ENCODE measurements at places on chromosomes 7 and 10.
A peak's percentile ranks its signal among the peaks of the same experiment; 100 is the strongest.

DNA sequence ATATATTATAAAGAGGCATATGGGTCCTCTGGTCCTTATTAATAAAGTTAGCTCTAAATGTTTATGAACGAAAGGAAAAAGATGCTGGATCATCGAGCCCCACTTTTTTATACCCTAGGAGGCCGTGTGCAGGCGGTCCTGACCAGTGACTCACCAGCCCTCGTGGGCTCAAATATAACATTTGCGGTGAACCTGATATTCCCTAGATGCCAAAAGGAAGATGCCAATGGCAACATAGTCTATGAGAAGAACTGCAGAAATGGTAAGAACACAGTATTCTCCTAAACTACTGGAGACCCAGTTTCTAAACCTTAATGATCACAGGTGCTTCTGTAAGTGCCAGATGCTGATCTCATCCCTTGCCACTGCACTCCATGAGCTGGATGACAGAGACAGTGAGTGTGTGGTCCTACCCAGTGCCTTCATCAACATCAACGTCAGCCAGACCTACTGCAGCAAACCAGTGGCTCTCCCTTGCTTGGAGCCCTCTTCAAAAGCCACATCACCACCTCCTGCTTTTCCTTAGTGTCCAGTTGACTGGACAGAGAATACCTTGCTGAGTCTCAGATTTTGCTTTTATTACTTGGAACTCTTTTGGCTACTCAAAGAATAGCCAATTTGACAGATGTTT is 7.6 kb downstream of the GPNMB start:
- DNase-seq, result no peak

DNA sequence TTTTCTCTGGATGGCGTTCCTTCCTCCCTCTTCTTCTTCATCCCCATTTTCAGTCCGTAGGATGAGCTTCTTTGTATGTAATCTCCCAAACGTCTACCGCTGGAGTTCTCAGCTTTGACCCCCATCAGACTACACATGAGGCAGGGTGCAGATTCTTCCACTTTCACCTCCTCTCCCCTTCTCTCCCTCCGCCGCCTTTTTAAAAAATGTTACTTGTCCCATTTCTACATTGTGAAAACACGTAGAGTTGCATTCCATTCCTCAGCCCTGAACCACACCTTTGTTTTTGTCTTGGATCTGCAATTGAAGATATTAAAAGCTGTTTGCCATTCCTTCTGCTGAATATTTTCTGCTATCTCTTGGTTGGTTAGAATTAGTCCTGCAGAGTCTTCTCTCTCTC is 6.2 kb downstream of the ADIRF start:
- DNase-seq, result no peak

DNA sequence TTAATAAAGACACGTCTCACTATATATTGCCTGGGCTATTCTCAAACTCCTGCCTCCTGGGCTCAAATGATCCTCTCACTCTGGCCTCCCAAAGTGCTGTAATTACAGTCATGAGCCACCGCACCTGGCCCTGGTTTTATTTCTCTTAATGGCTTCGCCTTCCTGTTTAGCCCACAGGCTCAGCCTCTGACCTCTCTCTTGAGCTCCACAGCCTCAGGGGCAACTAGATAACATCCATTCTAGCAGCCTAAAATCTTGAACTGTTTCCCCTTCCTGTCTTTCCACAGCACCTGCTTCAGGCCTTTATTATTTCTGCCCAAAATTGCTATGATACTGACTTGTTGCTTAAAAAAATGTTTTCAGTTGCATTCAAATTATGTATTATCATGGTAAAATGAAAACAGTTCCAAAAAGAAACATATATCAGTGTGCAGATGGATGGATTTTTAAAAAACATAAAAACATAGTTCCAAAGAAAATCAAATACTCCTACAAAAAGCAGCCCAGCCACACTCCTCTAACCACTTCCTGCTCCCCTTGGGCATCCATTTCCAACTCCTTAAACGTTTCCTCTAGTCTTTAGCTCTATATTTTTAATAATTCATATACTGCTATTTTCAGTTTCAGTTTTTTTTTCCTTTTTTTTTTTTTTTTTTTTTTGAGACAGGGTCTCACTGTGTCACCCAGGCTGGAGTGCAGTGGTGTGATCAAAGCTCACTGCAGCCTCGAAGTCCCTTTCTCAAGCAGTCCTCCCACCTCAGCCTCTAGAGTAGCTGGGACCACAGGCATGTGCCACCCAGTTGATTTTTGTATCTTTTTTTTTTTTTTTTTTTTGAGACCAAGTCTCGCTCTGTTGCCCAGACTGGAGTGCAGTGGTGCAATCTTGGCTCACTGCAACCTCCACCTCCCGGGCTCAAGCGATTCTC is 5.1 kb upstream of the BAZ1B start:
- DNase-seq, result no peak

GRCh38 chr10:102835007-102835482 is 2.2 kb downstream of the CYP17A1 start:
- DNase-seq, result peak; percentile 82

GRCh38 chr7:136687693-136688322 is 180.6 kb upstream of the CHRM2 start:
- no peak for DNase-seq

GRCh38 chr7:50791363-50791937 is 8.8 kb upstream of the GRB10 start:
- DNase-seq, result no peak

GRCh38 chr7:19249281-19249680 is 104.1 kb upstream of the FERD3L start:
- no peak for DNase-seq
